MCF 10A (cell line): ENCODE measurements at places on chromosomes 6 and 20. TPM values are rescaled to one million over a fixed set of nuclear protein-coding genes. Genes with fewer than 3 reads are reported as not detected.

The IL22RA2 gene
- not detected in 2 replicates for total RNA-seq

The ADGRF4 gene
- 1.2 and 4.0 TPM in 2 replicates for total RNA-seq

The LY6G6F gene
- not detected in 2 replicates for total RNA-seq

The CRYBG1 gene
- total RNA-seq = 36.5 and 45.3 TPM in 2 replicates

DNA sequence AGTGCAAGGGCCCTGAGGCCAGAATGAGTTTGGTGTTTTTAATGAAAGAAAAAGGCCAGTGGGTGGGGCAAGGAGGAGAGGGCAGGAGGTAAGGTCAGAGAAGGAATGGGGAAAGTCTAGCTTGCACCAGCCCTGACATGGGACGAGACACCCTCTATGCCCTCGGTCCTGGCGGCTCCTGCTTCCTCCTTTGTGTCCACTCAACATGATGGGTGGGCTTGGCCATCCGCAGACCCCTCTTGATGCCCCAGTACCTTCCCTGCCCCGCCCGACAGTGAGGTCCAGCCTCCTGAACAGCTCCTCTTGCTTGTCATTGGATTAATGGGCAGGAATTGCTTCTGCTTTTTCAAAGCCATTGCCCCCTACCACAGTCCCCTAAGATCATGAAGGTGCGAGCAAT is 33.6 kb upstream of the ANGPT4 start:
- no peaks in the 10 kb centered on the region for H3K36me3 ChIP-seq
- no peak for DNase-seq
- no peaks in the 10 kb centered on the region for H3K4me1 ChIP-seq
- no peak overlapping the region for H3K4me3 ChIP-seq

DNA sequence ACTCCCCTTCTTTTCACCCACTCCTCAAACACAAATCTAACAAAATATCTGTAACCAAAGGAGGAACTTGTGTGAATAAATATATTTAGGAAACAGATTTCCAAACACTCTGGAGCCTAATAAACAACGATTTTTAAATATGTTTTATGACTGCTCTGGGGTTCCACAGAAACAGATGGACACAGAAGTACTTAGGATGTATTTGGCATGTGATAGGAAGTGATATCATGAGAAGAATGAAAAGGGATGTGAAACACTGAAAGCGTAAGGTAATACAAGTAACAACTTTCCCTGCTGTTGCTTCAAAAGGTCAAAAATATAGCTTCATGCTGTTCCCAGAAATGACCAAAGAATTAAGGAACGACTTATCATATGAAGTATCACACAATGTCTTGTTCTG is 26.1 kb upstream of the ENPP1 start:
- H3K27me3 ChIP-seq = no peaks in the 10 kb centered on the region
- no peak for DNase-seq
- no peak overlapping the region for H3K27ac ChIP-seq
- no peak overlapping the region for H3K4me3 ChIP-seq
- H3K36me3 ChIP-seq = no peaks in the 10 kb centered on the region
- H3K4me1 ChIP-seq = no peaks in the 10 kb centered on the region

DNA sequence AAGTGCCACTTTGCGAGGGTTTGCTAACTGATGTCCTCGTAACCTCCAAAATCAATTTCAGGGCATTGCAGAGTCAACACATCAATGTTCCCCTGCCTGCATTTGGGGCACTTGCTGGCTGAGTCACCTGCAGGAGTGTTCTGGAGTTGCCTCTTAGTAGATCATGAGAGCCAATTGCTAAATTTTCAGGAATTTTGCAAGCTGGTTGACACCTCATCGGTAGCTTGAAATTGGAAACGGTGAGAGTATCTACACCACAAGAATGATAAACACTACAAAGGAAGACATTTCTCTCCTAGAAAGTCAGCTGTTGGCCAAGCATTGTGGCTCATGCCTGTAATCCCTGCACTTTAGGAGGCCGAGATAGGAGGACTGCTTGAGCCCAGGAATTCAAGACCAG is 10.8 kb upstream of the BFSP1 start:
- H3K36me3 ChIP-seq = no peaks in the 10 kb centered on the region
- H3K4me3 ChIP-seq = no peak overlapping the region
- H3K27ac ChIP-seq = no peak overlapping the region
- peaks cover 31% of the 10 kb centered on the region for H3K4me1 ChIP-seq
- DNase-seq = peak; percentile 94
- no peaks in the 10 kb centered on the region for H3K27me3 ChIP-seq

DNA sequence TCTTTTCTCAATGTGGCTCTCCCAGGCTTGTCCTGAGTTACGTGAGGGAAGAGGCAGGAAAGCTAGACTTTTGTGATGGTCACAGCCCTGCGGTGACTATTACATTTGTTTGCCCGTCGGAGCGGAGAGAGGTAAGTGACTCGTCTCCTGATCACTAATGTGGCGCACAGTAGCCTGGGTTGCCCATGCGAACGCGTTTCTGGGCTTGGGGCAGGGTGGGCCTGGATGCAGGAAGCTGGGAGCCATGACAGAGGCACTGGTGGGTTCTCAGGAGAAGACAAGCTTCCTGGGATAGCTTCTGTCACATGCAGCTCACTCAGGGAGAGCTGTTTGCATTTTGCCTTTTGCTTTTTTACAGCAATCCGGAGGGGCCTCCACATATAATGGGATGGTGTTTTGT is 60.6 kb downstream of the IGF2R start:
- H3K4me3 ChIP-seq = no peak overlapping the region
- no peak for DNase-seq
- H3K36me3 ChIP-seq = peaks cover 72% of the 10 kb centered on the region
- H3K27ac ChIP-seq = peak overlapping the region; percentile 95
- no peaks in the 10 kb centered on the region for H3K27me3 ChIP-seq

GRCh38 chr20:59485576-59486454 is 118.5 kb upstream of the PHACTR3 start:
- H3K27ac ChIP-seq = no peak overlapping the region
- no peaks in the 10 kb centered on the region for H3K36me3 ChIP-seq
- H3K27me3 ChIP-seq = peaks cover 64% of the 10 kb centered on the region
- H3K4me1 ChIP-seq = no peaks in the 10 kb centered on the region
- DNase-seq = no peak

- H3K27me3 ChIP-seq = no peaks in the 10 kb centered on the region
- peak overlapping the region; percentile 50 for H3K4me3 ChIP-seq
- peaks cover 58% of the 10 kb centered on the region for H3K4me1 ChIP-seq
- no peaks in the 10 kb centered on the region for H3K36me3 ChIP-seq
Measured at GRCh38 chr6:116386581-116387299, 16.0 kb downstream of the DSE start.

DNA sequence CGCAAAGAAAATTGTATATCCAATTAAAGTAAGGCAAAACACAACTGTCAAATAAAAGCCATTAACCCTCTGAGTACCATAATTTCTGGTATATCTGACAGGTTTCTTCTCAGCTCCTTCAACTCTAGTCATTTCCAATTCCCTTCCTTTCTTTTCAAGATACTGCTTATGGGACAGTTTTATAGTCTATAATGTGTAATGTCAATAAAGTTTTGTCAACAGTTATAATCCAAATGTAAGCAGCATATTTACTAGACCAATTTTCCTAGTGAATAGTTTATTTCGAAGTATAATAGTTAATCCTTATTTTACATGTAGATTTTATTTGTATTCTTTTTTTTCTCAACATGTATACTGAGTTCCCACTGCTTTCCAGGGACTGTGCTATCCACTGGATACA is 1081.8 kb downstream of the EPHA7 start:
- no peak overlapping the region for H3K27ac ChIP-seq
- no peak overlapping the region for H3K4me3 ChIP-seq
- H3K27me3 ChIP-seq = peaks cover 51% of the 10 kb centered on the region
- no peaks in the 10 kb centered on the region for H3K4me1 ChIP-seq
- no peak for DNase-seq

- no peaks in the 10 kb centered on the region for H3K27me3 ChIP-seq
- H3K36me3 ChIP-seq = no peaks in the 10 kb centered on the region
- H3K4me1 ChIP-seq = peaks cover 43% of the 10 kb centered on the region
- H3K4me3 ChIP-seq = peak overlapping the region; percentile 47
- no peak for DNase-seq
Measured at GRCh38 chr6:44221961-44222335, 1.4 kb upstream of the SLC29A1 start.

- H3K4me1 ChIP-seq = peaks cover 24% of the 10 kb centered on the region
- H3K36me3 ChIP-seq = peaks cover 46% of the 10 kb centered on the region
- H3K27me3 ChIP-seq = no peaks in the 10 kb centered on the region
- H3K4me3 ChIP-seq = peak overlapping the region; percentile 90
- DNase-seq = no peak
Measured at GRCh38 chr6:30327232-30327746, 562 bp downstream of the TRIM39 start.
